ENCODE measurements at places on chromosomes 4 and X.

DNA sequence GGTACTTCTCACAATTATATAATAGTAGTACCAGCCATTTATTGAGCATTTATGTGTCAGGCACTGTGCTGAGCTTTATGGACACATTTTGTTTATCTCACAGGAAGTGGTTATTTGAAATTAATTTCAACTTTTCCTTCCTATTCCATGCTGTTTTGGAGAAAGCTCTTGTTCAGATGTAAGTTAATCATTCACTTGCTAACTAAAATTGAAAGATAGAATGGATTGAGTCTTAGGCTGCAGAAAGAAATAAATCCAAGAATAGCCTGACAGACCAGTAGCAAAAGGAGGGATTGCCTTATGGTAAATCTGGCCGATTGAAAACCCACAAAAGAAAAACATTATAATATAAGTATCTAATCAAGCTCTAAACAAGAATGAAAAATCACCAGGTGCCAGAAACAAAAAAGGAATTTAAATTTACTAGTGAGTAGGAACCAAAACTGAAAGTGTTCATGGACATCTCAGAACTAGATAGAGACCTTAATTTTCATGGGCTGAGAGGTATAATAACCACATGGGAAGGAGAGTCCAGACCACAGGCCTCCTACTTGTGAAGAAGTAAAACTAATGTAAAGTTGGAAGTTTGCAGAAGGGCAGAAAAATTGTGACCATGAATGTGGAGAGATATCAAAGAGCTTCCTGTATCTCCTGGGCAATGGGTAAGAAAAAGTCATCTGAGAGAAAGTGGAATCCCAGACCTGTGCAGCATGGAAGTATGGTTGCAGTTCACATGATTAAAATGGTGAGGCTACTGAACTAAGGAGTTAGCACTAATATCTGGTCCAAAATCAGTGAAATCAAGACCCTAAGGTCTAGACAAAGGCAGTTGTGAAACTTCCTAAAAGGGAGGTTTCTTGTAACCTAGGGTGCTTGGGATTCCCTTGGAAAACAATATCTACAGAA lies 38.0 kb downstream of the RADX start:
- no peak for DNase-seq

DNA sequence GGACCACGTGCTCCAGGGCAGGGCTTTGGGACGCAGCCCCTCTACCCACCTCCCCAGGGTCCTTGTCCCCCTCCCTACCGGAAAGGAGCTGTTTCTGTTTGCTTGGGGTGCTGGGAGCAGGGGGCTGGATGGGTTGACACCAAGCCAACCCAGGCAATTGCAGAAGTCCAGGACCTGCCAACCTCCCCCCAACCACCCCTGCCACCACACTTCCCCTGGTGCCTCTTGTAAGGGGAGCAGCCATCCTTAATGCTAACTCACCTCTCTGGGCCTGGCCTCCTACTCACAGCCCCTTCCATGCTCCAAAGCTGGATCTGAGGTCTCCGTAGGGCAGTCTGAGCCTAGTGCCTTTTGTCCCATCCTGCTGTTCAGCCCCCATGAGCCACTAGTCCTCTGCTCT lies 631.9 kb downstream of the BCOR start:
- no peak for DNase-seq

DNA sequence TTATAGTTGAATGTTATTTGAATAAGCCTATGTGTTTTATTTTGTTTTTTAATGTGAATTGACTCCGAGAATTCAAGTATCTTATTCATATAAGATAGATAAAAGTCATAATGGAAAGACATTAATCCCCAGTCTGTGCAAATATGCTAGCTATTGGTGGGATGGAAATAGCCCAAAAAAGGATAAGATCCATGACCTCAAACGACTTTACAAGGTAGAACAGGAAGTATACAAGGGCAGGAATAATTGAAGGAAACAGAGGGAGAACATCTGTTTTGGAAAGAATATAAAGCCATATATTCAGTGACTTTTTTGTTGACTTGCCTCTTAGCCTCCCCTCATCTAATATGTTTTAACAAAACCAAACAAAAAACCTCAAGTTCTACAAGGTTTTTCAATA lies 9.0 kb downstream of the ABCE1 start:
- DNase-seq, result no peak

DNA sequence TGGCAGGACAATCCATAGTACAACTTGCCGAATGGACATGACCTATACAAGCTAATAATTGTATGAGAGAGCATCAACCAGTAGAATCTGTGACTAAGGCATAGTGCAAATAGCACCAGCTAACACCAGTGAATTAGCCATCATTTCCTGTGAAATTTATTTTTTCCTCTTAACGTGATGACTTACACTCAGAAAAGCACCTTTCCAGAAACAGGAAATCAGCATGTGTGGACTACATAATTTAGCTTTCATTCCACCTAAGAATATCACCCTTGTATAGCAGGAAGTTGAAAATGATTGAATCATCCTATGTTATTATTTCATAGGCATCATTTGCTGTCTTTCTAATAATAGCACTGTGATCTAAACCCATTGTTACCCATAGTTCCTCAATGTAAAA lies 1393.4 kb upstream of the PCDH7 start:
- no peak for DNase-seq

GRCh38 chrX:23694606-23695005 lies 27.3 kb downstream of the PRDX4 start:
- DNase-seq, result peak; percentile 19

DNA sequence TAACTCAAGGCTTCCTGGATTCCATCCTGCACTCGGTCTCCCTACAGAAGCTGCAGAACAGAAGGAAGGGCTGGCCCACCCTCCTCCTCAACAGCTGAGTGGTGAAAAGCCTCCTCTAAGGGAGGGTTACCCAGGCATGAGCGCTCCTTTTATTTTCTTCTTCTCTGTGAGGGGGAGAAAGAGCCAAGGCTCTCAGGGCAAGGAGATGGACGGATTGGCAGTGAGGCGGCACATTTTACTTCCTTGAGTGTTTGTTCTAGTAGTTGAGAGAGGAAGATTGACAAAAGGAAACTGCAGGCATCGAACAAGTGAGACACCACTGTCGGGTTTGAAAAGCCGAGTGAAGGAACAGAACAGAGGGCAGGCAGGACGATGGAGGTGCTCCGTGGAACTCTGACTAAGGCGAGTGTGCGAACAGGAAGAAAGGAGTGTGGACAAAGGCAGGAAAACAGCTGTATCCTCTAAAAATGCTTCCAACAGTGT lies 38.4 kb upstream of the STS start:
- no peak for DNase-seq

DNA sequence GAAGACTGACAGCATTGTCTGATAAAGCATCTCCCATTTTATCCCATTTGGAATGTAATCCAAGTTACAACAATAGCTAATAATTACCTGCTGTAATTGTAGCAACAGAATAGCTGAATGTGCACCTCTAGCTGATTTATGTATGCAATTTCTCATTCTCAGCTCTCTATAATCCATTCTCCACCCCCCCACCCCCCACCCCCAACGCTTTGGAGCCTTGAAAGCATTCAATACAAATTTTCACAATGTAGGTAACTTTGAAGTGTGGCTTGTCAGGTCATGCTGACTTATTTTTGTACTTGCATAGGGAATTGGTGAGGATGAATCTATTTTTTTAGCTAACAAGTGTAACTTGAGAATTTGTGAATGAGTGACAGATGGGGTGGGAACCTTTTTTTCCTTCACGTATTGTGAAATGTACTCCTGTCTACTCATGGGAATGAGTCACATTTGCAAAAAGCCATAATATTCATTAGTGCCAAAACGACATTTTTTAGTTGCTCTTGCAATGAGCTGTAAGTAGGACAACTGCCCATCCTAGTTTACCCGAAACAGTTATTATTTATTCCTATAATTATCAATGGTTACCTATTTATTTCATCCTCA lies 159.3 kb downstream of the PALLD start:
- no peak for DNase-seq

GRCh38 chr4:142509881-142510280 lies 336.2 kb downstream of the INPP4B start:
- no peak for DNase-seq
